ENCODE measurements at places on chromosomes 2 and 18.
A peak's percentile ranks its signal among the peaks of the same experiment; 100 is the strongest.

DNA sequence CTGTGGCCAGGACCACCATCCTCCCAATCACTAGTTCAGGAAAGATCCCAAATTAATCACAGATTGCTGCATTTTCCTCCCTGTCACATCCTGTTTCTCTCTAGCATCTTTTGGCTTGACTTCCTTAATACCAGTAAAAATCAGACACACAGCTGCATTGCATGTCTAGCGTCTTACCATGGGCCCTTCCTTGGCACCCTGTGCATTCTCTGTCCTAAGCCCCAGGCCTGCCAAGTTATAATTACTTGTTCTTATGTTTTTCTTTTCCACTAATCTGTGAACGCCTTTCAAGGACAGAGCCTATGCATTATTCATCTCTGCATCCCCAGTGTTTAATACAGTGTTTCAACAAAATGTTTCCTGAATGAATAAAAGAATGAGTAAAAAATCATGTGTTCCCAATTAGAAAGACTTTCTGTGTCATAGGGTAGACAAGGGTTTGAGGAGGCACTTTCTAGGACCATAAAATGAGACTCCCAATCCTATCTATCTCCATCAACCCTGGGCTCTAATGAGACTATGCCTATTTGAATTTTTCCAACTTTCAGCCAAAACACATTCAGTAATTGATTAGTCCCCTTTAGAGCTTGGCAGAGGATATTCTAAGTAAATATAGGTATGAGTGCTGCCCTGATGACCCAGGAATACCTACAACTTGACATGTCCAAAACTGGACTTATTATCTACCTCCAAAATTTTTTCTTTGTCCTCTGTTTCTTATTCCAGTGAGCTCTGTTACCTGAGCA, 10.3 kb upstream of the NT5C1B start:
- no peak for DNase-seq

- DNase-seq, result no peak
Measured at GRCh38 chr2:222561817-222562645, 93.9 kb downstream of the FARSB start.

GRCh38 chr18:67654101-67654500, 137.6 kb upstream of the DSEL start:
- no peak for DNase-seq

GRCh38 chr2:198296665-198297308, 492.4 kb downstream of the PLCL1 start:
- peak; percentile 38 for DNase-seq

DNA sequence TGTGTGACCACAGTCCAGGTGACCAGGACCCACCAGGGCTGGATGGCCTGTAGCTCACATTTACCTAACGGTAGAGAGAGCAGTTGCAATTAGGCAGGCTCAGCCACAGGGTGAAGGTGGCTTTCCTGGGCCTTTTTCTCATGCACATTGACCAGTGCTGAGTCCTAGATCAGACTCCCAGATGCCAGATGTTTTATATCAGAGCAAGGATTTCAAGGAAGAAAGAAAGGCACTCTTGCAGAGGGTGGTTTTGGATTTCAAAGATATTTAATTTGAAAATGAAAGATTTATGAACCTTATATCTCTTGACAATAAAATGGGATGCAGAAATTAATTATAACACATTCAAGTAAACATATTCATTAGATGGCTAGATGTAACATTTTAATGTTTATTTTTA, 694.2 kb upstream of the GYPC start:
- DNase-seq, result no peak

- no peak for DNase-seq
Measured at GRCh38 chr2:189127756-189128155, 51.8 kb downstream of the COL5A2 start.

- no peak for DNase-seq
Measured at GRCh38 chr2:241025639-241026038, 27.2 kb downstream of the SNED1 start.

- DNase-seq, result no peak
Measured at GRCh38 chr2:102703748-102704147, 58.1 kb upstream of the TMEM182 start.

GRCh38 chr18:63897072-63897471, 9.6 kb downstream of the SERPINB2 start:
- DNase-seq, result no peak

DNA sequence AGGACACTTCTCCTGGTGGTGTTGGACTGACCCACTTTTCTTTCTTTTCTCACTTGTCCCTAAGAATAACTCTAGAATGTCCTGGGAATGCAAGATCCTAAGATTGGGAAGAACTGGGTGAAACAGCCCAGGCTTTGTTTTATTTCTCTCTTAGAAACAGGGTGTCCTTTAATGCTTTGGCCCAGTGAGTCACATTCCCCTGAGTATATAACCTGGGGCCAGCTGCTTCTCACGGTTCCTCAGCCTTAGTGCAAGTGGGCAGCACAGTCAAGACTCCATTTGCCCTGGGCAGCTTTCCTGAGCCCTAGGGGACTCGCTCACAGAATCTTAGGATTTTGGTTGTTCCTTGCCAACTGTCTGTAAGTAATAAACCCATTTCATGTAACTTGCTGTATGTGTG, 355.0 kb downstream of the DSC3 start:
- no peak for DNase-seq

DNA sequence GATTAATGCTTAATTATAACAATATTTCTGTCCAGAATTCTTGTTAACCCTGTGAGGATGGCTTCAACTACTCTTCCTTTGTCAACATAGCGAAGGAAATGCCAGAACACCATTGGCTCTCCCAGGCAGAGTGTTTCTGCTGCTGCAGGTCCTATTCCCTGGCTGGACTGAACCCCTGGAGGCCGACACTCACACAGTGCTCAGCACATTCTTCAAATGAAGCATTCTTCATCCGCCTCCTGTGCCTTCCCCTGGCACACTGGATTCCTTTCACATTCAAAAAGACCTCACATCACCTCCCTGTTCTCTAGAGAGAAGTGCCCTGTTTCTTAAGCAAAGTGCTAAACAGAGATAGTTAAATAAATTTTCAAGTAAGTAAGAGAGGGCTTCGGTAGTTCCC, 187.3 kb upstream of the MSH6 start:
- DNase-seq, result no peak

- DNase-seq, result no peak
Measured at GRCh38 chr18:57048859-57049258, 98.0 kb upstream of the BOD1L2 start.

DNA sequence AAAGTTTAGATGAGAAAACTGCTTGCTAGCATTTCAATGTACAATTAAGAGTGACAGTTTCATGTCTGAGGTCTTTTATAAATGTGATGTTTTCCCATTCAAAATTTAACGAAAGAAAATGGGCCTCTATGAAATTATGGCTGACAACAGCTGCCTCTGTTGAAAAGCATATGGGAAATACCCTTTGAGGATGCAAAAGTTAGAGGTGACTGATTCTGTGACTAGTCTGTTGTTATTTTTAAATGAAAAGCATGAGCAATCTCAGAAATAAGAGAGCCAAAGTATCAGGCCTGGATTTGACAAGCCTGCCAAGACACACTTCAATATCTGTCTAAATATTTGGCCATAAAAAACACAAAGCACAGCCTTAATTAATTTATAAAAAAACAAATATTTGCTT, 580.8 kb downstream of the ERBB4 start:
- DNase-seq, result no peak

DNA sequence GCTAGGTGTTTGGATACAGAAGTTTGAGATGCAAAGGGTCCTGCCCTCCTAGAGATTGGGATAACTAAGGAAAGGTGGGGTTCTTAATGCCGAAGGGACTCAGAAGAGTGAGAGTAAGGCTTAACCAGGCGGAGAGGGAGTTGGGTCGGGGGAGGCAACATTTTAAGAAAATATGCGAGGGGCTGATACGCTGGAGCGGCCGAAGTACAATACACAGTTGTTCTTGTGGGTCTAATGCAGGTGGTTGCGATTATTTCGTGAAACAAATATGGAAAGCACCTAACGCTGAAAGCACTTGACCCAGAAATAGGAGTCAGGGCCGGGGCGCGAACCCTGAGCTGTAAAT, 344 bp upstream of the MRPL33 start:
- no peak for DNase-seq

GRCh38 chr2:152432206-152432653, 97.3 kb downstream of the FMNL2 start:
- no peak for DNase-seq

- DNase-seq, result no peak
Measured at GRCh38 chr18:45019469-45019868, 338.8 kb downstream of the SETBP1 start.
